ENCODE measurements at places on chromosomes 3 and 15.
A peak's percentile ranks its signal among the peaks of the same experiment; 100 is the strongest.

DNA sequence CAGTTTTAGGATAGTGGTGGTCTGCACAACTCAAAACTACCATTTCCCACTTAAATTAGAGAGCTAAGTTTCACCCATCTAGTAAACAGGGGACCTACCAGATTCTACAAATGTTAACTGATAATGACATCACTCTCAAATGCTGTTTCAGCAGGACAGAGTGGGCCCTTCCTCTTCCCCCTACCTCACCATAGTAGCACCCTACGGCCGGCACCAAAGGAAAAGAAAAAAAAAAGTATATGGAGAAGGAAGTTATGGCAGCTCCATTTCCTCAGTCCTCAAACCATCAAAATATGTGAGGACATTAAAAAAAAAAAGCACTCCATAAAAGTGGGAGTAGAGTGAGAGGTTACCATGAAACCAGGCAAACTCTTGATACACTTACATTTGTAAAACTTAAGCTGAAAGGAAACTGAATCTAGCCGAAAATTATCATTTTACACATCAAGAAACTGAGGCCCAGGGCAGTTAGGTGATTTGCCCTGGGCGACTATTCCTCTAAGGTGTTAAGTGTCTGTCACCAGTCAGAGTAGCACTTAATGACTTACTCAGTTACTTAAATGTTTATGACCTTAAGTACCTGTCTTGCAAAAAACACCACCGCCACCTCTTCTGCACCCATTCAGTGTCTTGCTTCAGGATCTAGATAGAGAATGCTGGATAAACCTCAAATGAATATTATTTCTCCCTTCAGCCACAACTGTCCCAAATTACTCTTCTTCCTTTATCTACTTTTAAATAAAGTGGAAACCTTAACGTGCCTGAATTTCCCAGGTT, 2.7 kb downstream of the MSL2 start:
- peak; percentile 15 for DNase-seq

GRCh38 chr3:120163816-120164215, 69.6 kb upstream of the GSK3B start:
- no peak for DNase-seq

DNA sequence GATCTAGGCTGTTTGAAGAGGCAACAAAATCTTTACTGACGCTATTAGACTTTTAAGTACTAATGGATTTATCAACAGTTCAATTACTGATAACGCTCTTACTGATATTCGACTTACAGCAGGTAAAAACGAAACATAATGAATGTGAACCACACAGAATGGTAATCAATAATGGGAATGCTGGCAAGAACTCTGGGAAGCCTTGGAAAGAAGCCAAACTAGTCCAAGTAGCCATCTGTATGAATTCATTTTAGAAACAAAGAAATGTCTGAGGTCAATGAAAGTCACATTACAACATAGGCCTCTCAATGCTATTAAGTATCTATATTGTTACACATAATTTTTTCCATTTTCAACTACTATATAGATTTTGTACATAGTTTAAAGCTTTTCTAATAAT, 130.0 kb downstream of the DMXL2 start:
- no peak for DNase-seq

GRCh38 chr3:42753757-42754156, 19.3 kb downstream of the CCDC13 start:
- DNase-seq: no peak

- no peak for DNase-seq
Measured at GRCh38 chr15:95259965-95260364, 1028.6 kb downstream of the MCTP2 start.

GRCh38 chr3:14463330-14464140, 61.1 kb downstream of the SLC6A6 start:
- no peak for DNase-seq

GRCh38 chr15:89740137-89740536, 10.9 kb downstream of the MESP1 start:
- DNase-seq: peak; percentile 59

GRCh38 chr3:188559856-188560255, 405.9 kb downstream of the LPP start:
- no peak for DNase-seq

GRCh38 chr3:123909785-123910184, 25.7 kb upstream of the MYLK start:
- no peak for DNase-seq

- DNase-seq: no peak
Measured at GRCh38 chr15:76776969-76777368, 128.2 kb downstream of the SCAPER start.

GRCh38 chr3:195180490-195181112, 90.4 kb downstream of the XXYLT1 start:
- no peak for DNase-seq

DNA sequence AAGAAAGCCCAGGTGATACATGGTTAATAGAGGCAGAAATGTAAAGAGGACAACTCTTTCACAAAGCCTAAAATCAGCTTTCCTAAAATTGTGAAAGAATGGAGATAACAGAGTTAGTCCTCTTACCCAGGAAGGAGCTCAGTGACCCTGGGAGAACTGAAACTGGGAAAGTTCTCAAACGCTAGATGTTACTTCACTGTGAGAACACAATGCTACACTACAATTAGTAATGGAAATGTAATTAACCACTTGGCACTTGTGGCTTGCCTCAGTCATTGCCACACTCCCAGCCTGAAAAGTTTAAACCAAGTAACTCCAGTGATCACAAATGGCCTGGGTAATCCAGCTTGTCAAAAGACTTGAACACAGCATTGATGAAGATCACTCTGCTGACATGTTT, 102.7 kb upstream of the FGF7 start:
- DNase-seq: no peak

- DNase-seq: no peak
Measured at GRCh38 chr3:123301331-123302184, 99.8 kb downstream of the SEC22A start.

GRCh38 chr3:133293397-133294110, 106.3 kb upstream of the BFSP2 start:
- DNase-seq: no peak

GRCh38 chr3:128555098-128555825, 62.3 kb upstream of the GATA2 start:
- DNase-seq: peak; percentile 13
